ENCODE measurements at places on chromosomes 2 and 18.
A peak's percentile ranks its signal among the peaks of the same experiment; 100 is the strongest.

- no peak for DNase-seq
These were observed 75.2 kb downstream of the TMEFF2 start for GRCh38 chr2:192119536-192119935.

GRCh38 chr2:126913881-126914615 lies 15.4 kb downstream of the TEX51 start:
- DNase-seq = no peak

GRCh38 chr2:5453220-5454050 lies 238.7 kb upstream of the SOX11 start:
- DNase-seq = no peak

DNA sequence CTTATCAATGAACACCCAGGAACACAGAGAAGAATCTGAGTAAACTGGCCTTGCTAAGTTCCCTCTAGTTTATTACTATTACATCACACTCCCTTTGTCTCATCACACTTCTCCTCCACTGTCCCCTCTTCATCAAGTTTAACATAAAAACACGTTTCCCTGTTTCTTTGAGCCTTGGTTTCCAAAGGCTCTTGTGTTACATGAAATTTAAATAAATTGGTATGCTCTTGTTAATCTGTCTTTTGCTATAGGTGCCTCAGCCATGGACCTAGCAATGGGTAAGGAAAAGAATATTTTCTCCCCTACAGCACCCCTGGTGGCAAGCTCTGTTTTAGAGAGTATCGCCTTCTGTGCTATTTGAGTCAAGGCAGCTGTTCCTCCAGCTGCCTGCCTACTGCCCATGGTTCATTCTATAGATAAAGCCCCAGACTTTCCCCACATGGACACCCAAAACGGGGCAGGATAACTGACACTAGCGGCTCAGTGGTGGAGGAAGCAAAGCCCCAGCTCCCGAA lies 31.8 kb downstream of the TGIF1 start:
- DNase-seq = peak; percentile 14

GRCh38 chr18:12288403-12288755 lies 19.7 kb upstream of the TUBB6 start:
- DNase-seq = no peak

GRCh38 chr2:32386739-32387138 lies 29.9 kb downstream of the BIRC6 start:
- no peak for DNase-seq
